ENCODE measurements at places on chromosomes 11 and 22.

GRCh38 chr22:45832180-45832579, 144.8 kb downstream of the WNT7B start:
- DNase-seq: no peak

DNA sequence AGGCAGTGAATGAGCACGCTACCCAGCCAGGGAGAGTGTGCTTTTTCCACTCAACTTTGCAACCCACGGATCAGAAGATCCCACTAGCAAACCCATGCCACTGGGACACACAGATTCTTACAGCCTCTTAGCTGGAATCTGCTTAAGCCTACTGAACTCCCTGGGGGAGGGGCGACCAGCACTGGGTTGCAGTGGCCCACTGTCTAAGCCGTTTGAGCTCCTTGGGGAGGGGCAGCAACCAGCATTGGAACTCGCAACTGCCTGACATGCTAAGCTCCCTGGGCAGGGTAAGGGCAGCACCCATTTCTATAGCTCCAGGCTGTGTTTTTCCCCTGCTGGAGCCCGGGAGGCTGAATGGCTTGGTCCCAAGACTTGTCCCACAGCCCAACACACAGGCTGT, 99.6 kb downstream of the FAM168A start:
- no peak for DNase-seq

DNA sequence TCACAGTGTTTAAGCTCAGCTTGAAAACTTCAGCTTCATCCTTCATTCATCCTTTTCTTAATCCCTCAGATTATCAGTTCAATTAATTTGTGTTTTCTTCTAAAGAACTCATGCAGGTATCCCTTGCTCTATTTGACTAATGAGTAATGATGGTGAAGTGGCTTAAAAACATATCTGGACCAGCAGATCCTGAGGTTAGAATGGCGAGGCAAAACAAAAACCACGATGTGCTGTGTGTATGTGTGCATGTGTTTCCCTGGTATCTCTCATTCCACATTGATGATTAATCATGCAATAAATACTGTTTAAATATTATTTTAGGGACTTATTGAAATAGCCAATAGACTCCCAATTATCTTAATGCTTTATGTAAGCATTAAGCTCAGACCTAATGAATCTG, 437.0 kb downstream of the DYNC2H1 start:
- no peak for DNase-seq

GRCh38 chr11:117020869-117021564, 77.2 kb downstream of the SIK3 start:
- no peak for DNase-seq

Measured in GM20000 (cell line).